ENCODE measurements at places on chromosomes 5 and 9. TPM values are rescaled to one million over a fixed set of nuclear protein-coding genes. Genes with fewer than 3 reads are reported as not detected.
A peak's percentile ranks its signal among the peaks of the same experiment; 100 is the strongest.

GRCh38 chr5:80986382-80986781, 26.2 kb downstream of the RASGRF2 start:
- peaks cover 11% of the 10 kb centered on the region for H3K4me1 ChIP-seq
- H3K36me3 ChIP-seq: no peaks in the 10 kb centered on the region
- H3K27ac ChIP-seq: no peak overlapping the region
- H3K27me3 ChIP-seq: no peaks in the 10 kb centered on the region
- no peak overlapping the region for H3K4me3 ChIP-seq

DNA sequence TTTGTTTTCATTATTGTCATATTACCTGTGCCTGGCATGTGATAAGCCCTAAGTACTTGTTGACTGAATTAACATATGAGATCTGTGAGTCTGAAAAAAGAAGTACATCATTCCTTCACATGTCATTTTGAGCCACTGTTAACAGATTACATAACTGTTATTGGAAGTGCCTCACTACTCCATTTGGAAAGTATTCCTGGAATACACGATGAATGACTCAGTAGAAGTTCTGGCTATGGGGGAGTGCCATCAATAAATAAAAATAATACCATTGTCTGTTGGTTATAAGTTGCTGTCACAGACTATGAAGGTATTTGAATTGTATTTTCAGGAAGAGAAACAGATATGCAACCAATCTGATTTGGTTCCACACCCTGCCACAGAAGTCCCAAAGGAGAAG, 12.9 kb downstream of the NIPSNAP3B start:
- no peak overlapping the region for H3K4me3 ChIP-seq
- H3K27me3 ChIP-seq: peaks cover 5% of the 10 kb centered on the region
- H3K4me1 ChIP-seq: no peaks in the 10 kb centered on the region

DNA sequence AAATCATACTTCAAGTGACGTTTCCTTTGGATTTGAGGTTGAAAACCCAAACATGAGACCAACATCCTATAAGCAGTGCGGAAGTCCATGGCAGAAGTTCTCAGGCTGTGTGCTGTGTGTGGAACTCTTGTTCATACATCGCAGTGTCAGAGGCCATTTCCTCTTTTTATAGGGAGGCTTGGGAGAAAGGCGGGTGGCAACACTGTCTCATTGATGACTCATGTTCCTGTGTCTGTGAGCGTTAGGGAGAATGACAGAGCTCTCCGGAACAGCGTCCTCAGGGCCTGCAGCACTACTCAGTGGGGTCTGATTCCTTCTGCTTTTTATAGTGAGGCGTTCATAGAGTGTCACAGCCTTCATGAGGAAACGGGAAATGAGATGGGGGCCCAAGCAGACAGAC, 98.8 kb upstream of the BASP1 start:
- H3K27ac ChIP-seq: peak overlapping the region; percentile 85
- peak; percentile 99 for DNase-seq

The ROR2 gene
- not detected for total RNA-seq
